ENCODE measurements at places on chromosomes 6 and 20.

- H3K4me1 ChIP-seq: peaks cover 13% of the 10 kb centered on the region
- no peak overlapping the region for H3K4me3 ChIP-seq
- peaks cover 13% of the 10 kb centered on the region for H3K27me3 ChIP-seq
- DNase-seq: no peak
- no peak overlapping the region for H3K27ac ChIP-seq
- H3K36me3 ChIP-seq: no peaks in the 10 kb centered on the region
Measured at GRCh38 chr6:100482698-100483097, 18.0 kb upstream of the SIM1 start.

GRCh38 chr6:2818593-2818992 is 23.1 kb downstream of the SERPINB1 start:
- peaks cover 33% of the 10 kb centered on the region for H3K4me1 ChIP-seq
- H3K4me3 ChIP-seq: no peak overlapping the region

DNA sequence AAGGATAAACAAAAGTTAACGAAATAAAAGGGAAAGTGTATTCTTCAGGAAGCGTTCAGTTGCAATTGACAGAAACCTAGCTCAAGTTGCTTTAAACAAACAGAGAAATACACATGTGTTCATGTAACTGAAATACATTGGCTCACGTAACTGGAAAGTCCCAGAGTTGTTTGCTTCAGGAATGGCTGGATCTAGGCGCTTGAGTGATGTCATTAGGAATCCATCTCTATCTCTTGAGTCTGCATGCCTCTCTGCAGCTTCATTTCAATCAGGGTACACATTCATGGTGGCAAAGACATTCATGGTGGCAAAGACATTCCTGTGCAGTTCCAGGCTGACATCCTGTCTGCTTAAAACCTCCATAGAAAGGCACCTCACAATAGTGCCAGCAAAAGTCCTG is 45.4 kb upstream of the EYA2 start:
- no peak for DNase-seq
- no peaks in the 10 kb centered on the region for H3K36me3 ChIP-seq
- H3K27ac ChIP-seq: no peak overlapping the region
- H3K4me1 ChIP-seq: no peaks in the 10 kb centered on the region
- no peaks in the 10 kb centered on the region for H3K27me3 ChIP-seq
- H3K4me3 ChIP-seq: no peak overlapping the region

- peaks cover 58% of the 10 kb centered on the region for H3K36me3 ChIP-seq
- no peak overlapping the region for H3K4me3 ChIP-seq
- DNase-seq: no peak
- H3K4me1 ChIP-seq: peaks cover 30% of the 10 kb centered on the region
- H3K27me3 ChIP-seq: no peaks in the 10 kb centered on the region
Measured at GRCh38 chr6:90008908-90009501, 114.7 kb downstream of the GJA10 start.

GRCh38 chr6:123616942-123617341 is 19.8 kb downstream of the TRDN start:
- no peaks in the 10 kb centered on the region for H3K4me1 ChIP-seq
- H3K27ac ChIP-seq: no peak overlapping the region
- H3K4me3 ChIP-seq: no peak overlapping the region
- no peak for DNase-seq

DNA sequence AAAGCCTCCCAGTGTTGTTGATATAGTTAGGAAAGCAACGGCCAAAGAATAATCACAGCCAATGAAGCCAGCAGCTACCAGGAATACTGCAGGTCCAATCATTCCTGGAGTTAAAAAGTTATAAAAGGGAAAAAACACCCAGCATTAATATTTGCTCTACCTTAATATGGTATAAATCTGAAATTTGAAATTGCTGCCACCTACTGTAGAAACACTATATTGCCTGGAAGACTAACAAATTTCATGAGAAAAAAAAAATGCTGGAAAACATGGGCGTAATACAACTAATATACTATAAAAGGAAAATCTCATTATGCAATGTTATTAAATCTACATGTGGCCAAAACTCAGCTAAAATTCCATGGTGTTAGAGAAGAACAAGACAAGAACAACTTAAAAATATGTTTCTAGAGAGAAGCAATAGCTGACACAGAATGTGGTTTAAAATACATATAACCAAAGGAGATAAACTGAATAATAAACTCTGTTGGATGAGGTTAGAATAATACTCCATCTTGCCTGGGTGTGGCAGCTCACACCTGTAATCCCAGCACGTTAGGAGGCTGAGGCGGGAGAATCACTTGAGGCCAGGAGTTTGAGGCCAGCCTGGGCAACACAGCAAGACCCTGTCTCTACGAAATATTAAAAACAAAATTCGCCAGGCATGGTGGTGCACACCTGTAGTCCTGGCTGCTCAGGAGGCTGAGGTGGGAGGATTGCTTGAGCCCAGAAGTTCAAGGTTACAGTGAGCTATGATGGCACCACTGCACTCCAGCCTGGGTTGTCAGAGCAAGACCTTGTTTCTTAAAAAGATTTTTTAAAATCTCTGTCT is 43.1 kb downstream of the SLC17A5 start:
- peaks cover 32% of the 10 kb centered on the region for H3K36me3 ChIP-seq
- no peak overlapping the region for H3K4me3 ChIP-seq
- H3K27ac ChIP-seq: no peak overlapping the region
- no peaks in the 10 kb centered on the region for H3K27me3 ChIP-seq
- no peaks in the 10 kb centered on the region for H3K4me1 ChIP-seq

GRCh38 chr6:119184008-119184648 is 105.7 kb upstream of the FAM184A start:
- H3K4me3 ChIP-seq: no peak overlapping the region
- DNase-seq: no peak
- H3K27ac ChIP-seq: no peak overlapping the region
- peaks cover 21% of the 10 kb centered on the region for H3K4me1 ChIP-seq
- peaks cover 77% of the 10 kb centered on the region for H3K36me3 ChIP-seq
- no peaks in the 10 kb centered on the region for H3K27me3 ChIP-seq

DNA sequence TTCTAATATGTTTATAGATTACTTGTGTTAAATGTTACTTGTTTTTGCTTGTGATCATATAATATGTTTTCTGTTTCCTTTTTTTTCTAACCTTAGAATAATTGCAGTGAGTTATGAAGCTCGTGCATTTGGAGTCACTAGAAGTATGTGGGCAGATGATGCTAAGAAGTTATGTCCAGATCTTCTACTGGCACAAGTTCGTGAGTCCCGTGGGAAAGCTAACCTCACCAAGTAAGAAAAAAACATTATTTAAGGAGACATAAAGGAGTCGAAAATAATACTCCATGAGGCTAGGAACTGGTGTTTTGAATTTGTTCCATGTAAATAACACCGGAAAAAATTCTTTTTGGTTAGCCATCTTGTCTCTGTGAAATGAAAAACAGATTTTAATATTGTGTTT is 6.9 kb downstream of the POLH start:
- no peak overlapping the region for H3K4me3 ChIP-seq
- H3K27ac ChIP-seq: no peak overlapping the region
- DNase-seq: no peak
- no peaks in the 10 kb centered on the region for H3K27me3 ChIP-seq

DNA sequence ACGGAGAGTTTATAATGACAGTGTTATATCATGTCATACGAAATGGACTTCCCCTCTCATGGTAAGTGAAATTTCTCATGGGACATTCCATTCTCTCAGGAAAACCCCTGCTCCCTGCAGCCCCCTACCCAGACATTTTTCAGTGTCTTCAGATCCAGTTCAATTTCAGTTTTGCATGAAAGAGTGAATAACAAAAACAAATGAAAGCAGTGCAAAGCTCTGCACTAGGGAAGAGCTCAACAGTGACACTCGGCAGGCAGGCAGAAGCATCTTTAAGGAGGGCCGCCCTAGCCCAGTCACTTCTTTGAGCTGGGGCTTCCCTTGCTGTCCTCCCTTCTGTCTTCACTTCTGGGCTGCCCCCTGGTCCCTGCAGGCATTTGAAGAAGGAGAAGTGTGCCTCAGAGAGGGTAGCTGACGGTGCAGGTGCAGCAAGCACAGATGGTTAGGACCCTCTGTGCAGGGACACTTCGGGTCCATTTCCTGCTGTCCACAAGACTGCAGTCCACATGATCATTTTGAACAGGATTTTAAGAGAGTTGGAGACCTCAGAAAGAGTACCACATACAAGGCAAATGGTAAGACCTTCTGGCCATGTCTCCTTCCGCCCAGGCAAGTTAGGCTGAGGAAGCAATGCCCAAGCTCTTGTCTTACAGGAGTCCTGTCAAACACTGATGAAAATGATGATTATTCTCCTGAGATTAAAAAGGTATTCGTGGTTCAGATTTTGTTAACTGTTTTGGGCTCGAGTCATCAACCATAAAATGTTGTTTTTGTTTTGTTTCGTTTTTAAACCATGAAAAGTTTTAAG is 5.4 kb upstream of the DUSP22 start:
- H3K27ac ChIP-seq: no peak overlapping the region
- peaks cover 2% of the 10 kb centered on the region for H3K27me3 ChIP-seq
- H3K4me3 ChIP-seq: no peak overlapping the region

- peaks cover 67% of the 10 kb centered on the region for H3K36me3 ChIP-seq
- peaks cover 82% of the 10 kb centered on the region for H3K4me1 ChIP-seq
- no peak for DNase-seq
- H3K4me3 ChIP-seq: peak overlapping the region; percentile 45
- no peaks in the 10 kb centered on the region for H3K27me3 ChIP-seq
Measured at GRCh38 chr20:51529081-51529681, 13.3 kb downstream of the NFATC2 start.

GRCh38 chr20:4592316-4593148 is 129.2 kb upstream of the PRND start:
- H3K27me3 ChIP-seq: peaks cover 33% of the 10 kb centered on the region
- no peak overlapping the region for H3K27ac ChIP-seq
- no peaks in the 10 kb centered on the region for H3K36me3 ChIP-seq
- H3K4me3 ChIP-seq: peak overlapping the region; percentile 56
- H3K4me1 ChIP-seq: peaks cover 5% of the 10 kb centered on the region
- peak; percentile 42 for DNase-seq

GRCh38 chr6:14981960-14982359 is 263.9 kb upstream of the JARID2 start:
- H3K4me1 ChIP-seq: no peaks in the 10 kb centered on the region
- no peak for DNase-seq
- H3K27me3 ChIP-seq: peaks cover 8% of the 10 kb centered on the region
- H3K4me3 ChIP-seq: no peak overlapping the region

Measured in activated T-helper 2 cell treated with anti-CD3 and anti-CD28 coated beads, Interferon-gamma antibody, Interleukin-2, Interleukin-4, amounts not matched to agents 10 μg/mL and 5 μg/mL and 100 μg/mL, durations not matched to agents 14 hours and 24 hours and 36 hours (primary cell).